ENCODE measurements at places on chromosomes 13 and 19. TPM values are rescaled to one million over a fixed set of nuclear protein-coding genes. Genes with fewer than 3 reads are reported as not detected.

KLK12 gene
- 0.73 TPM for total RNA-seq

DNA sequence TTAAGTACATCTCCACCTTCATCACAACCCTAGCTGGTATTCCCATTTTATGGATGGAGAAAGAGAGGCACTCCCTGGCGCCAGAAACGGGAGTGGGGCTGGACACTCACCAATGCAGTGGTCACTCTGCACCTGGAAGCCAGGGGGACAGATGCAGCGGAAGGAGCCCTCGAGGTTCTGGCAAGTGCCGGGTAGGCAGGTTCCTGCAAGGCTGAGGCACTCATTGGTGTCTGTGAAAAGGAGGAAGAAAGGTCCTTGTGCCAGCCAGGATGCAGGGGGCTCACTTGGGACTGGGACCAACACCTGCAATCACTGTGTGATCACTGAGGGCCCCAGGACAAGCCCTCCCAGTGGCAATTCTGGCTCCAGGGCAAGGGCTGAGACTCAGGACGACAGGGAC lies 41.8 kb downstream of the CCL25 start:
- no peak for DNase-seq

DNA sequence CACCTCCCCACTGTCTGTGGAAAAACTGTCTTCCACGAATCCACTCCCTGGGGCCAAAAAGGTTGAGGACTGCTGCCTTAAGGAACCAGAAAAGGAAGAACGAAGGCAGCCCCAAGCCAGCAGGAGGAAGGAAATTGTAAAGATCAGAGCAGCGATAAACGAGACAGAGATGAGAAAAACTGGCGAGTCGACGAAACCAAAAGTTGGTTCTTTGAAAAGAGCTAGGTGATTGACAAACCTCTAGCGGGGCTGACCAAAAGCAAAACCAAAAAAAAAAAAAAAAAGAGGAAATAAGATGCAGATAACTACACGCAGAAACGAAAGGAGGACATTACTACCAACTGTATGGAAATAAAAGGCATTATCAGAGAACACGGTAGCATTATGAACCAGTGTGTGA lies 76.9 kb downstream of the GADD45B start:
- DNase-seq: no peak

DNA sequence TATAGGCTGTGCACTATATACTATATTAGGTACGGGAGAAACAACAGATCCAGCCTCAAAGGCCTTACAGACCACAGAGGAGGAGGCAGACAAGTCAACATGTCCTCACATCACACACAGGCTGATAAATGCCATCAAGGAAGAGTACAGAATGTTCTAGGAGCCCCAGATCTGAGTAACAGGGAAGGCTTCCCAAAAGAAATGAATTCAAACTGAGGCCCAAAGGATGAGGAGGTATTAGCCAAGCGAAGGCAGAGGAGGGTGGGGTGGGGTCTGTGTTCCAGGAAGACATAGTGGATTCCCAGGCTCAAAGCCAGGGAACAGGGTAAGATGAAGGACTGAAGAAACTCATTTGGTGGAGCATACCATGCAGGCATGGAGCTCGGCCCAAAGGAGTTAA lies 55.1 kb downstream of the RXFP2 start:
- DNase-seq: no peak

- DNase-seq: no peak
These were observed 5.9 kb downstream of the ZNF792 start for GRCh38 chr19:34957830-34958751.

GRCh38 chr13:98495627-98496478 lies 81.1 kb downstream of the STK24 start:
- DNase-seq: no peak

- no peak for DNase-seq
These were observed 285.8 kb upstream of the KLHL1 start for GRCh38 chr13:70394031-70394548.

- DNase-seq: no peak
These were observed 8.6 kb downstream of the GTF2F1 start for GRCh38 chr19:6384381-6384780.

DNA sequence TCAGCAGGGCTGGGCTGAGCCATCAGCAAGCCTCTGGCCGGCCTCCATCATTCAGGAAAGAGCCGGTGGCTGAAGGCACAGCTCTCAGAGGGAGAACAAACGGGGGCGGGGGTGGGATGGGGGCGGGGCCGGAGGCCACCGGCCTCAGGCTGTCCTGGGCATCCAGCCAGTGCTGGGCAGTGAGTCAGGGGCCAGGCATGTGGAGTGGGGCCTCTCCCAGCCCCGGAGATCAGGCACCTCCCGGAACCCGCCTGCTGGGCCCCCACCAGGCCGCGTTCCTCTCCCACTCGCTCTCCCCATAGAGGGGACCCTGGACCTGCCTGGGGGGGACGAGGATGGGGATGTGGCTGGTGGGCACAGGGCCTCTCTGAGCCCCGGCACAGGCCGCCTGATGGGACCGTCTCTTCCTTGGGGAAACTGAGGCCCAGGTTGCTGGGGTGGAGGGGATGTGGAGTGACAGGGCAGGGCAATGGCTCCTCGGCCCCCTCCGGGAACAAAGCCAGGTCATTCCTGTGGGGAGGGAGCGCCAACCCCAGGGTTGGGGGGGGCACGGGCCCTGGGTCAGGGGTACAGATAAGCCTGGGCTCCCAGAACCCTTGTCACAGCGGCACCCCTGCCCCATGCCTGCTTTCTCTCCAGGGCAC lies 12.9 kb downstream of the SPC24 start:
- DNase-seq: peak; percentile 61

DNA sequence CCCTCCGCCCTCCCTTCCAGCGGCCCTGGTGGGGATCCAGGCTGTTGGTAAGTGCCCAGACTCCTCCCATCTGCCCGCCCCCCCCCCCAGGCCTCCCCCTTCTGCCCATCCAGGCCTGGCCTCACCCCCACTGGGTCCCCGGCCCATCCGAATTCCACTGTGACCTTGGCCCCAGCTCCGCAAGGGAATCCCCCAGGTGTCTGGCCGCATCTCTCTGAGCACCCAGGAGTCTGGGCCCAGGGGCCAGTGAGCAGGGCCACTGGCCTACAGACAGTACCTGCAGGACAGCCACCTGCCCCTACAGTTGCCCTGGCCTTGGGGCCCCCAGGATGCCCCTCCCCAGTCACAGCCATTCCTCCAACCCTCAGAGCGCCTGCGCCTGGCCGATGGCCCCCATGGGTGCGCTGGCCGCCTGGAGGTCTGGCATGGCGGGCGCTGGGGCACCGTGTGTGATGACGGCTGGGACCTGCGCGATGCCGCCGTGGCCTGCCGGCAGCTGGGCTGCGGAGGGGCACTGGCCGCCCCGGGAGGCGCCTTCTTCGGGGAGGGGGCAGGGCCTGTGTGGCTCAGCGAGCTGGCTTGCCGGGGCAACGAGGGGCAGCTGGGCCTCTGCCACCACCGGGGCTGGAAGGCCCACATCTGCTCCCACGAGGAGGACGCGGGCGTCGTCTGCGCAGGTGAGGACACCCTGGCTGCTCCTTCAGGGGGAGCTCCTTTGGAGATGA lies 912 bp downstream of the SSC5D start:
- DNase-seq: peak; percentile 30

- no peak for DNase-seq
These were observed 47.7 kb downstream of the KLF2 start for GRCh38 chr19:16372065-16372915.
